ENCODE measurements at places on chromosomes 7 and 10. TPM values are rescaled to one million over a fixed set of nuclear protein-coding genes. Genes with fewer than 3 reads are reported as not detected.

Gene ANLN
- total RNA-seq = 17.3 TPM

Gene TNRC18
- total RNA-seq = 79.9 TPM

Gene SLC25A40
- total RNA-seq = 13.6 TPM

Gene HOGA1
- 2.6 TPM for total RNA-seq

Gene FAM25C
- 350 TPM for total RNA-seq

Gene FKBP6
- total RNA-seq = not detected

Gene ABCB8
- total RNA-seq = 22.9 TPM

Gene PLAC9
- total RNA-seq = 17.4 TPM

Gene TRIM24
- total RNA-seq = 15.6 TPM

Gene LIPK
- 20.6 TPM for total RNA-seq

Gene SIRT1
- total RNA-seq = 17.6 TPM

Gene SCART1
- total RNA-seq = 1.3 TPM

Gene CRPPA
- 1.5 TPM for total RNA-seq

Gene BTBD16
- 13.4 TPM for total RNA-seq

Gene ARHGEF35
- 23.2 TPM for total RNA-seq

Gene HIPK2
- 14.9 TPM for total RNA-seq

Gene NODAL
- not detected for total RNA-seq

Gene PCLO
- total RNA-seq = 5.8 TPM

Gene TMEM139
- 7.8 TPM for total RNA-seq

Gene LRRC18
- not detected for total RNA-seq

Gene GRM3
- not detected for total RNA-seq

Gene ANKMY2
- total RNA-seq = 12.0 TPM

Gene SORCS3
- total RNA-seq = 0.32 TPM

Gene GPR26
- not detected for total RNA-seq

Gene PITX3
- not detected for total RNA-seq

Gene HOXA1
- 3.0 TPM for total RNA-seq

Gene CCDC7
- 12.5 TPM for total RNA-seq

All from lower leg skin (tissue), 4 donors.